ENCODE measurements at places on chromosomes 5 and 9.
A peak's percentile ranks its signal among the peaks of the same experiment; 100 is the strongest.

- DNase-seq, result no peak
Observed at GRCh38 chr5:1654786-1655495, 131.2 kb upstream of the LPCAT1 start.

GRCh38 chr9:137987244-137988030 is 109.9 kb downstream of the CACNA1B start:
- peak; percentile 3 for DNase-seq

GRCh38 chr5:60436518-60436917 is 263.4 kb downstream of the DEPDC1B start:
- no peak for DNase-seq

DNA sequence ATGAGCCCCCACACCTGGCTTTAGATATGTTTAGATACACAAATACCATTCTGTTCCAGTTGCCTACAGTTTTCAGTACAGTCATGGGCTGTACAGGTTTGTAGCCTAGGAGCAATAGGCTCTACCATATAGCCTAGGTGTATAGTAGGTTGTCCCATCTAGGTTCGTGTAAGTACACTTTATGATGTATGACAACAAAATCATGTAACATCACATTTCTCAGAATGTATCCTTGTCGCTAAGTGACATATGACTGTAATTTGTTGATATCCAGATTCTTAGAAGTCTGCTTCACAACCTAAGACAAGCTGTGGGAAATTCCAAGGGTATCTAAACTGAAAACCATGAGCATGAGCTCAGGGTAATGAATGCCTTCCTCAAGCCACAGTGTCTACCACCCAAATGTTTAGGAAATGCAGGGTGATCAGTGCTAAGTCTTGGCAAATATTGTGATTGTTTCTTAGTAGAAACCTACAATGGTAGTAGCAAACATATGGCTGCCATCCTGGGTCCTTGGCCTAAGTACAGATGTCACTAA is 8.4 kb downstream of the ECM2 start:
- no peak for DNase-seq

GRCh38 chr5:89878140-89879132 is 531.1 kb downstream of the CETN3 start:
- DNase-seq, result peak; percentile 82

GRCh38 chr9:109708451-109708945 is 71.5 kb upstream of the PALM2AKAP2 start:
- peak; percentile 69 for DNase-seq

GRCh38 chr5:18560602-18561001 is 926.3 kb downstream of the TAF11L14 start:
- no peak for DNase-seq

- peak; percentile 33 for DNase-seq
Observed at GRCh38 chr9:121299467-121300282, 31.7 kb downstream of the GSN start.

- DNase-seq, result peak; percentile 33
Observed at GRCh38 chr5:75050415-75050814, 1.9 kb downstream of the GCNT4 start.

- no peak for DNase-seq
Observed at GRCh38 chr9:21028466-21028865, 3.0 kb downstream of the HACD4 start.

DNA sequence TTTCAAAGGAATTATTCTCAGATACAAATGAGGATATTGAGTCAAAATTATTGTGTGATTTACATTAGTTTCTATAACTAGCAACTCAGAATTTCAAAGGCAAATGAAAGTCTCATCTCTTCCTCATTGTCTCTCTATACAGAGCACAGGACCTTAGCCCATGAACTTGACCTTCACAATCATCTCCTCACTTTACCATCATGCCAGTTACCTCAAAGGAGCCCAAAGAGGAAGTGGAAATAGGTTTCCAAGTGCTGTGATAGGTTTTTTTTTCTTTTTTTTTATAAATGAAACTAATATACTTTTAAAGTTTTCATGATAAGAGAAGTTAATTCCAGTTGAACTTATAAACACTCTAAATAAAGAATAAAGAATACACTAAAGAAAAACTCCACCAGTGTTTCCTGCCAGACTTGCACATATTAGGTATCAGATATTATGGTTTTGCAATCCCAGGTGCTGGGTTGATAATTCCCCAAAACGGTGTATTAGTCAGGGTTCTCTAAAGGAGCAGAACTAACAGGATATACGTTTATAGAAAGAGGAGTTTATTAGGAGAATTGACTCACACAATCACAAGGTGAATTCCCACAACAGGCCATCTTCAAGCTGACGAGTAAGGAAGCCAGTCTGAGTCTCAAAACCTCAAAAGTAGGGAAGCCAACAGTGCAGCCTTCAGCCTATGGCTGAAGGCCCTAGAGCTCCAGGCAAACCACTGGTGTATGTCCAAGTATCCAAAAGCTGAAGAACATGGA is 50.1 kb upstream of the ADAMTS16 start:
- no peak for DNase-seq

GRCh38 chr5:134552301-134552700 is 26.8 kb downstream of the JADE2 start:
- peak; percentile 94 for DNase-seq

GRCh38 chr5:166883016-166883415 is 1408.4 kb upstream of the WWC1 start:
- no peak for DNase-seq

- no peak for DNase-seq
Observed at GRCh38 chr5:28822071-28822470, 1783.7 kb upstream of the CDH9 start.

- DNase-seq, result no peak
Observed at GRCh38 chr5:132766020-132766805, 10.8 kb downstream of the SEPTIN8 start.

DNA sequence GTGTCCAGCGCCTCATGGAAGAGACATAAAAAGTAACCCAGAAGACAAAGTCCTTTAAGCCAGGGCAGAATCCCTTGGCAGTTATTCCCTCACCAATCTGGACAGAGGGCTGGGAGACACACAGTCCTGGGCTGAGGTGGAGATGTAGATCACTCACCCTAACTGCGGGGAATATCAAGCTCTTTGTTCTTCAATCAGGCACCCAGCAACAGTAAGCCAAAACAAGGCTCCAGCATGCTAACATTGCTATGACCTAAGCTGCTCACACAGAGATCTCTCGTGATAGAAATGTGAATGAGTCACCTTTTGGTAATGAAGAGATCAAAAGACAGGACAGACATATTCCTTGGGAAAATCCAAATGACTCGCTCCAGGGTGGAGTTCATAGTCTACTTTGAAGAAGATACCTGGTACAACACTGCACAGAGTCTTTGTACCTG is 101.3 kb downstream of the FBN2 start:
- DNase-seq, result no peak

- DNase-seq, result peak; percentile 37
Observed at GRCh38 chr5:115246361-115246991, 16.2 kb downstream of the PGGT1B start.

- DNase-seq, result no peak
Observed at GRCh38 chr9:87875831-87876545, 6.7 kb upstream of the SPATA31E1 start.

DNA sequence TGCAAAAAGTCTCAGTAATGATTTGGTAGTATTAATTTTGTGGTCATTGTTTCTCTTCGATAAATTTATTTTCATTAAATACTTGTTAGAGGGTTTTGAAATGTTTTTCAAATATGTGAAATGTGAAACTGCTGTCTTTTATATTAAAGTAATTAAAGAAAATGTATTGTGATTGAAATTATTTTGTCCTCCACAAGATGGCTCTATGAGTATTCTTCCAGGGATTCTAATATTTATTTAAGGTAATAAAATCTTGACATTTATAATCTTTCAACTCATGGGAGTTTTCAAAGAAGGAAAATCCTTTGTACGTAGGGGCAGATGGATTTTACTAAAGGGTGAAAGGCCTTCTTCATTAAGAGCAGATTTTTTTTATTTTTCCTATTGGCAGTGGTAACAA is 19.3 kb downstream of the ISOC1 start:
- DNase-seq, result no peak

- peak; percentile 7 for DNase-seq
Observed at GRCh38 chr5:84602371-84602771, 217.7 kb upstream of the EDIL3 start.

DNA sequence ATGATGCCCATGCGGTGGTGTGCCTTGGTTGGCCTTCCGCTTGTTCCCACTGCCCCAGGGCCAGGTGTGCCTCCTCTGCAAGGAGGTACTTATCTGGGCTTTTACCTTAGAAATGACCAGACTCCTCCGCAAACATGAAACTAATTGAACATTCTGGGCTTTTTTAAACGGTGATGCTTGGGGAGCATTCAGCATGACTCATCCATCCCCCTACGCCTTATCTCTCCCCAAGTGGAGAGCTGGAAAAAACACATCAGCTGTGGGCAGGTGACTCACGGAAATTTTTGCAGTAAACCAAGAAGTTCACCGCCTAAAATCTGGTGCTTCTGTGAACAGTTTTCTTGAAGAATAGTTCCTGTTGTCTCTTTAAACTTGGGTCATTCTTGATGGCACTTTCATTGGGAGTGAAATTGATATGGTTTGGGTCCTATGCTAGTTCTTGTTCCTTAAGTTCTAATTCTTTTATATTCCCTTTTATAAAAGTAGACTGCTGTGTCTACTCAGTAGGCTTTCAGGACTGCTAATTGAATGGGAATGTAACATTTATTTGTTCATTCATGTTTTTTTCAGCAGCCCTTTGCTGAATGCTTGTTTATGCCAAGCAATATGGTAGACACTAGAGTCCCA is 39.6 kb downstream of the SFXN1 start:
- peak; percentile 18 for DNase-seq

GRCh38 chr9:133979273-133979920 is 12.7 kb downstream of the VAV2 start:
- DNase-seq, result peak; percentile 43

GRCh38 chr5:64876203-64876602 is 107.5 kb downstream of the CWC27 start:
- peak; percentile 7 for DNase-seq

DNA sequence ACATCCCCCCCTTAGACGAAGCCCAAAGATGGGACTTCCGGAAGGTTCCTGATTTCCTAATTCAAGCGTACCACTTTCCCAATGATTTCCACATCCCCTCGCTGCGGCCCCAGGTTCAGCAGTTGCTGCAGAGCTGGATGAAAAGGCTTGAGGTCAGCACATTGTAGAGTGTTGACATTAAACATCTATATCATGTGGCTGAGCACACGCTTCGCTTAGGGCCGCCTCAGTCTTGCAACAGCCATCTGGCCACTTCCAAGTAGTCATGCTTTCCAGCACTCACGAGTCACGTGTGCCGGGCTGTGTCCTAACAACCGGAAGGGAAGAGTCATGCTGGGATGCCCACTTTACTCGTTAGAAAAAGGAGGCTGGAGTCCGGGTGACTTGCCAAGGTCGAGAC is 340.6 kb upstream of the IRX4 start:
- DNase-seq, result no peak

DNA sequence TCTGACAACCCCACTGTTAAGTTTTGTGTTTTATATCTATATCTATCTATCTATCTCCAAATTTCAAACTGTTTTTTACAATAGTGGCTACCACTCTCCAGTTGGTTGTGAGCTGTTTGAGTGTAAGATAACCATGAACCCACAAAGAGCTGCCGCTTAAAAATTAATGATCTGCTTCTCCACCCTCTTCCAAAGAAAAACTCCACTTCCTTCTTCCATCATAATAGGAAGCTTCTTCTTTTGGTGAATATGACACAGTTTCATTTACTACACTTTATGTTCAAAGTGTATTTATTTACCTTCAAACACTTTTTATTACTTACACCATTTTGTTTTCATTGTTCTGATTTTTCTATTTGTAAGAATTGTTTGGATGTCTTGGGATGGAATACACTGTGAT is 37.9 kb downstream of the SPZ1 start:
- no peak for DNase-seq

- DNase-seq, result no peak
Observed at GRCh38 chr5:33317271-33317670, 123.5 kb upstream of the TARS1 start.

DNA sequence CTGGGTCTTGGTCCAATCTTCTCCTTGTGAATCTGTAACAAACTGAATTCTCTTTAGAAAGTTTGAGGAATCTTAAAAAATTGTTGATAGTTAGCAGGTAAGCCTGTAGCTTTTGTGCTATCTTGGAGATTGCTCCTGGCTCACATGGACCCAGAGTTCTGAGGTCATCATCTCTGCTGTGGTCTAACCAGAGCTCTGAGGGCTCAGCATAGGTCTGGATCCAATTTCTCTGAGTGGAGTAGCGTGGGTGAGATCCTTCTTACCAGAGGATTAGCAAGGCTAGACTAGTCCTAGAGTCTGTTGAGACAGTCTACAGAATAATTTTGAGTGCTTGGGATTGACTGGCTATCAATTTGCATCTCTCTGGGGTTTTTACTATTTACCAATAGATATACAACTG is 60.5 kb upstream of the IL6ST start:
- DNase-seq, result peak; percentile 37

- DNase-seq, result no peak
Observed at GRCh38 chr9:90774682-90775081, 26.9 kb upstream of the SYK start.
